ENCODE measurements at places on chromosomes 11 and 22. TPM values are rescaled to one million over a fixed set of nuclear protein-coding genes. Genes with fewer than 3 reads are reported as not detected.

- no peak for DNase-seq
Measured at GRCh38 chr22:33447733-33448132, 389.6 kb upstream of the SYN3 start.

DNA sequence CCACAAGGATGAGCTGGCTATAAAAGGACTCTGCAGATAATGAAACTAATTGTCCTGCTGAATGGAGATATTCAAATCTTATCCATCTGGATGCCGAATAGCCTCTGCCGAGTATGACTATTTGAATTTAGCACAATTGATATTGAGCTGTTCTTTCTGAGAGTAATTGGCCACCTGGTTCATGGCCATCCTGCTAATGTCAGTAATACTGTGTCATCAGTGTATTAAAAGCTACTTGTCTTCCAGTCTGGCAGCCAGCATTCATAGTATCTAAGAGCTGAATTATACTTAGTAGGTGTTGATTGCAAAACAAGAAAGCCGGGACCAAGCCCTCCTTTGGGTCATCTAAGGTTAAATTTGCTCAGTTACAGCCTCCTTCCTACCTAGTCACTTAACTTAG lies 310.7 kb upstream of the NCAM1 start:
- no peak for DNase-seq

DNA sequence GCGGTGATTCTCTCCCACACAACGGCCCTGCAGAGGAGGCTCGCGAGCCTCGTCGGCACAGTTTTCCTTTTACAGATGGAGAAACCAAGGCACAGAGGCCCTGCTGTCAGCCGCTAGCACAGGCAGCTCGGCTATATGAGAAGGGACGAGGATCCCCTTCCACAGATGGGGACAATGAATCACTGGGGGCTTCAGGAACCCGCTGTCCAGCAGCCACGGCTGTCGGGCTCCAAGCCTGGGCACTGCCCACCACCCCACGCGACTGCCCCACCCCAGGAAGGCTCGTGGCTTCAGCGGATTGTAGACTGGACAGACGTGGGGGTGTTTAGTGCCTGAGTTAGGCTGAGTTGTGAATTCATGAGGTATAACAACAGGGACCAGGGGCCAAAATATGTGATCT lies 17.2 kb upstream of the FGF3 start:
- no peak for DNase-seq

Gene GRIA4
- 3.7 TPM for total RNA-seq

Gene DENND6B
- total RNA-seq: 7.8 TPM

Gene IGLL5
- total RNA-seq: not detected

Measured in neural progenitor cell (in vitro differentiated cells).